C1 segment of cervical spinal cord (tissue), 14 donors: ENCODE measurements at places on chromosomes 13 and 19.

GRCh38 chr19:48490981-48491792 is 20.4 kb downstream of the LMTK3 start:
- DNase-seq, result no peak

- no peak for DNase-seq
Observed at GRCh38 chr19:58356766-58357480, 3.6 kb upstream of the A1BG start.

GRCh38 chr13:25462301-25463125 is 90.7 kb downstream of the ATP8A2 start:
- no peak for DNase-seq

DNA sequence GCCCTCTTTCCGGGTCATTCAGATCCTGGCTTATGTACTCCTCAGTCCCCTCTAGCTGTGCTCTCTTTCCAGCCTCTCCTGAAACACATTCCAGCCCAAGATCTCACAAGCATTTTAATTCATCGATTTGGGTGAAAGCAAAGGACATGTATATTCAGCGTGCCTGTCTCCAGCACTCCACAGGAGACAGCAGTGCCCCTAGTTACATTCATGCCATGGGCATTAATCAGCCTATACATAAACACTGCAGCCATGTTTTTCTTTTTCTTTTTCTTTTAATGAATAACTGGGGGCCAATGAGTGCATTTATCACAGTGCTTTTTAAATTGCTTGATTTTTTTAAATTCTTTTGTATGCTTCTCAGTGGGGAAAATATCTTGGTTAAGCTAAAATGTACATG is 199.1 kb downstream of the DCT start:
- DNase-seq, result no peak

- no peak for DNase-seq
Observed at GRCh38 chr13:38848360-38848759, 142.3 kb downstream of the STOML3 start.

GRCh38 chr19:43354305-43354627 is 780 bp downstream of the CD177 start:
- DNase-seq, result no peak

- DNase-seq, result no peak
Observed at GRCh38 chr13:35693134-35693784, 216.8 kb upstream of the MAB21L1 start.

DNA sequence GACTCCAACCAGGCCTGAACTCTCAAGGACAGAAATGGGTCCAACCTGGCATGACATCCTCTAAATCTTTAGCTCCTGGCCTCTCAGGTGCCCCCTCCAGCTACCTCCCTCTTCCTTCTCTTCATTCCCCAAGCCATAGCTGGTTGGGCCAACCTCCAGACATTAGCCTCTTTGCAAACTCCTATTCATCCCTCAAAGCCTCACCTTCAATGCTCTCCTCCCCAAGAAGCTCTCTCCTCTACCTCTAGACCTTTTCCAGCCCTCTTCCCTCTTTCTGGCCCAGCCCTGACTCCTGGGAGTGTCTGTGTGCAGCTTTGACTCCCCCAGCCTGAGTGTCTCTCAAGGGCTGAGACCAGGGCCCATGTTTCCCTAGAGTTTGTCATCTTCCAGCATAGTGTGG is 5.3 kb upstream of the HOMER3 start:
- no peak for DNase-seq

DNA sequence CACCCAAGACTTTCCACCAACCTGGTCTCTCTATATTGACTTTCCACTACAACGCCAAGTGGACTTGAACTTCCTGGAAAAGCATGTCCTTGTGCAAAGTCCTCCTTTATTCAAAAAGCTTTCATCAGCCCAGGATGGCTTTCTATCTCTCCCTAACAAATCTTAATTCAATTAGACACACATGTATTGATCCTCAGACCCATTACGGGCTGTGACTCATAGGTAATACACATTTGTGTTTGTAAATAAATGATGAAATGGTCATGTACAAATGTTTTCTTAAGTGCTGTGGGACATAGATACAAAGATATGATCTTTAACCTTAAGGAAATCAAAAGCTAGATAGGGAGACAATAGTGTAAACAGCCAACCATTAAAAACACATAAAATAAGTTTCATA is 1189.7 kb downstream of the EFNB2 start:
- no peak for DNase-seq

DNA sequence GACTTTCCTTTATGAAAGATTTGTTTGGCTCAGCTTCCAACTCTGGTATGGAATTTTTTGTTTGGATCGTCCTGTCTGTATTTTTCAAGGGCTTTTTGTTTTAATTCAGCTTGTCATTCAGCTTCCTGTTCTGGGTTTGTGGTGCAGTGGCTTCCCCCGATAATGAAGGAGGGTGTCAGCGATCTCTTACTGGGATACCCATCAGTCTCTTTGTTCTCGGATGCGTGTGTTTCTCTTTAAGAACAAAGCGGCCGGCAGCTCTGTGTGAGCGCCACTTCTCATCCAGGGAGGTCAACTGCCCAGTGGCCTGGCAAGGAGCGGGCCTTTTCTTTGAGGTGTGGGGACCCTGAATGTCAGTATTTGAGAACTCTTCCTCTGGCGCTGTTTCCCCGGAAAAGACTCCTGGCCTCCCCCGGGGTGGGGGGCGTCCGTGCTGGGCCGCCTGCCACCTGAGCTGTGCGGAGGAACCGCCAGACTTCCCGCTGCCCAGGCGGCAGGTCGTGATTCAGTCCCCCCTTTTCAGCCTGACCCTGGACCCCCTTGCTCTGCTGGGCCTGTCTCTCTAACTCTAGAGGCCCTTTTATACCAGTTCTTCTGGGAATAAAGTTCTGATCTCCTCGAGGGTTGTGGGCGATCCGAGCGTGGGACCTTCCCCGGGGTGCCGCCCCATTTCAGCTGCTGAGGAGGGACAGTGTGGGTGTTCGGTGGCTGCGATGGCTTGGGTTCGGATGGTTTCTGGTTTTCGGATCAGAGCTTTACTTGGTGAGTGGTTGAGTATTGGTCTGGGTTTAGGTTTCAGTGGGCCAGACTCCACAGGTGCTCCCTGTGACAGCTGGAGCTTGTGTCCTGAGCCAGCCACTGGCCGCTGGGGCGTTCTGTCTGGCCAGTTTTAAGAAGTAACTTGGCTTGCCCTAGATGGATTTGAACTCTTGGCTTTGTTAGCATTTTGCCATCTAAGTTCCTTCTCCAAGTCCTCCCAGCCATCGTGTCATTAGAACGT is 3.4 kb downstream of the SF3A2 start:
- DNase-seq, result no peak
